ENCODE measurements at places on chromosomes 12 and 14.
A peak's percentile ranks its signal among the peaks of the same experiment; 100 is the strongest.

DNA sequence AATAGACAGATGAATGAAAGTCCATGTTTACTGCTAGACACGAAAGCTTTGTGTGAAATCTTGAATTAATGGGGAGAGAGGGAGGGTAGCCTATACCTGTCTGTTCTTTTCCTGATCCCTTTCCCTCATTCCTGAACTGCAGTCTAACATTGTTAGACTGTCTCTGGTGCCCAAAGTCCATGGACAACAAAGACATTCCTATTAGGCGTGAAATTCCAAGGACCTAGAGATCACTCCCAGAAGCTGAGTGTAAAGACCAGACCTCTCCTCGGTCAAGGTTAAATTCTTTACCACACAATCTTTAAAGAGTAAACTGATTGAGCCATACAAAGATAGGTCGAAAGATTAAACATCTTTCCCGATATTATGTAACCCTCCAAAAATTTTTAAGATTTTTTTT is 270.7 kb upstream of the GARIN2 start:
- DNase-seq: no peak

DNA sequence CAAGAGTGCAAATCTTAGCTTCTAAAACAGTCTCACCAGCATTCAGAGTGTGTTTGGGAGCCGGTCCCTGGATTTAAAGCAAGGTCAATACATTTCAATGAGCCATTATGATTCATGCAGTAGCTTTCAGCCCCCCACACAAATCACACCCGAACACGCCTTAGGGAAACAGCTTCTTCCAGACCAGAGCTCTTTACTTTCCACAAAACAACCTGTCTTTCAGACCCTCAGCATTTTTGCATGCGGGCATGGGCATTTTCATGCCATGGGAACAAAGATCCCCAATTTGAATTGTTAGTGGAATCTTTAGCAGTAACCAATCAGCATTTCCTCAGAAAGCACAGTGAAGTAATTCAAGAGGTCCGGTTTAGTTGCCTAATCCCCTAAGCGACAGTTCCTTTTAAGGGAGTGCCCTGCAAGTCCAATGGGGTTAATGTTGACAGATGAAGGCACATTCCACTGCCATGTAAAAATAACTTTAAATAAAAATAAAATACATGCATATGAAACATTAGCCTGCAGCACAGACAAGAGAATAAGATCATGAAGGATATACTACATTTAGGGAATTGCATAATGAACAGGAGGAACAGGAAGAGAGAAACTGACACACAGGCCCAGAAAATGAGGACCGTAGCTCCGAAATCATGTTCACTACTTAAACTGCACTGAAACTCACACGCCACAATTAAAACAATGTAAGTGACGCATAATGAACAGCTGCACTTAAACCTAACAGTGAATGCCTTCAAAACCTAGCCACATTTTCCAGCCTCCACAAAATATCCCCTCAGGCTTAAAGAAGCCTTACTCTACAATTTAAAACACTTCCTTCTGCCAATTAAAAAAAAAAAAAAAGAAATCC is 4.0 kb downstream of the VPS37B start:
- DNase-seq: no peak

- no peak for DNase-seq
Observed at GRCh38 chr14:49159081-49159480, 427.1 kb downstream of the RPS29 start.

- DNase-seq: no peak
Observed at GRCh38 chr12:42360747-42361403, 34.9 kb downstream of the PPHLN1 start.

- no peak for DNase-seq
Observed at GRCh38 chr12:39966721-39967120, 139.2 kb downstream of the SLC2A13 start.

- no peak for DNase-seq
Observed at GRCh38 chr12:113043240-113043639, 13.3 kb upstream of the DTX1 start.

- no peak for DNase-seq
Observed at GRCh38 chr14:77923131-77923936, 123.4 kb downstream of the ADCK1 start.

GRCh38 chr12:48002773-48003218 is 1.5 kb downstream of the COL2A1 start:
- DNase-seq: no peak

- DNase-seq: no peak
Observed at GRCh38 chr14:92266216-92266615, 56.7 kb upstream of the SLC24A4 start.

DNA sequence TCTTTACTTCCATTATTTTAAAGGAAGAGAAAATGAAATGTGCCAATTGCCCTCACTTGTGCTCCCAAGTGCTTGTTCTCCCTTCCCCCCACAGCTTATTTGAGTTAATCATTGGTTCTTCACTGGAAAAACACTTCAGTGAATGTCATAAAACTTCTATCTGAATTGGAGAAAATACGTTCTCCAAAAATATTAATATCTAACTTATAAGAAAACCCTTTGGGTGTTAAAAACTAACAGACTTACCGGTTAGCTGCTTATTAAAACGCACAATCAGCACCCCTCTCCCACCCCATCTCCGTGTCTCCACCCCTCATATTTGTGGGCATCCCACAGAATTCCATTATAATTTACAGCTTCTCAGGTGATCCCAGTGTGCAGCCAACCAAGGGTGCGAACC is 31.7 kb downstream of the PLEKHA5 start:
- no peak for DNase-seq

GRCh38 chr12:27299102-27299501 is 33.5 kb upstream of the BMAL2 start:
- DNase-seq: no peak

DNA sequence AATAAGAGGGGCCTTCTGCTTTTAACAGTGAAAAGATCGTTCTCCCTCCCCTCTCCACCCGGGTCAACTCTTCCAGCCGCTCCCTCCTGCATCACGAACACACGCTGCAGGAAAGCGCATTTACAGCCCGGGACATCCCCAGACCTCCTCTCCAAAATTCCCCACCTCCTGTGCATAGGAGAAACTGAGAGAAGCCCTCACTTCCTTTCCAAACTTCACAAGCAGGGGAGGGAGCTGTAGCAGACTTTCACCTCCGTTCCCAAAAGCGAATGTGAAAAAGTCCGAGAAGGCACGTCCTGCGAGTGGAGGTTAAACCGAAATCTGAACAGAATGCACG is 513 bp downstream of the BCAT1 start:
- peak; percentile 30 for DNase-seq
